Activated CD4-positive, alpha-beta T cell treated with anti-CD3 and anti-CD28 coated beads for 1 hour (primary cell): ENCODE measurements at places on chromosomes 2 and 18.

DNA sequence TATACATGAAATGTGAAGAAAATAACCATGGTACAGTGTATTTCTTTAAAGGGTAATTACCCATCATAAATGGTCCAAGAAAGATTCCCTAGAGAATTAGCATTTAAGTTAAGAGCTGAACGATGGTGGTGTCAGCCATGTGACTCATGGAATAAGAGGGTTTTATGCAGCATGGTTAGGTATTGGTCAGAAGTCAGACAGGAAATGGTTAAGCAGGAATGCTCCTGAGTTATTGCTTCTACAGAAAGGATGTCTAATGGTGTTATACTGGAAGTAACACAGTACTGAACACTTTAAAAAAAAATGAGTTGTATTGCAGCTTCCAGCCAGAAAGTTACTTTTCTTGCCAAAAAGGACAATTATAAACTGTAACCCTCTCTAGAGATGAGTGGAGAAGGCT, 72.7 kb upstream of the UBE2E3 start:
- no peak for DNase-seq

DNA sequence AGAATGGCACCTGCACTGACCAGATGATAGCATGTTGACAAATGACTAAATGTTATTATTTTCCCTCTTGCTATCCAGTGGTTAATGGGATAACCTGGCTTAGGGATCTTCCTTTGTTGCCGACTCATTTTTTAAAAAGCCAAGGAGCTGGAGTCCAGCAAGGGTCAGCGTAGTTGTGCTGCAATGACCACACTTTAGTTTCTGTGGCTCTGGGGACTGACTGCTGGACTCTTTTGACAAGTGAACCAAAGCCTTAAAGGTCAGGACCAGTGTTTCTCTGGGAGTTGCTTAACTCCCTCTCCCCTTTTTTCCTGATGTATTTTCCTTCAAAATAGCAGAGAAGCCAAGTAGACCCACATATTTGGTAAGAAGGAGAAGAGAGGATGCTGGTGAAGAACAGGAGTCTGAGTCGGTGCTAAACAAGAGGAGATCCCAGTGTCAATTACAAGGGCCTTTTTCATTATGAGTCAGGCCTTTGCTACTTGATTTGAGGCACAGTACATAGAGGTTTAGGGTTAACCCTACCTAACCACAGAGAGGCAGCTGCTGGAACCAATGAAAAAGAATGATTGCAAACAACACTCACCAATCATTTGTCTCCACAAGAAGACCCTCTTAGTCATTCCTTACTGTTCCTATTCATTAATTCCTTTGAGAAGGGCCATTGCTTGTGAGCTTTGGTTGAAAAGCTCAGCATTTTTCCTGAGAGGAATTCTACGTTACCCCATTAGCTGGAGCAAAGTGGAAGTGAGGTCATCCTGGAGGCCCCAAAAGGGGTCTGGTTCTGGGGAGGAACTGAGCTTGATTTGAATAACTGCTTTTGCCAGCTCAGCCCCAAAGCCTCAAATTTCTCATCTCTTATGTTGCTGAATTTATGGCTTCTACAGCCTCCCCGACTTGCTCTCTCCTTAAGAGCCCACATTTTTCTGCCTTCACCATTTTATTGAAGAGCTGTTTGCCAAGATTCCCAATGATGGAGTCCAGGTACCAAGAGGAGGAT, 137.6 kb upstream of the HNMT start:
- no peak for DNase-seq

DNA sequence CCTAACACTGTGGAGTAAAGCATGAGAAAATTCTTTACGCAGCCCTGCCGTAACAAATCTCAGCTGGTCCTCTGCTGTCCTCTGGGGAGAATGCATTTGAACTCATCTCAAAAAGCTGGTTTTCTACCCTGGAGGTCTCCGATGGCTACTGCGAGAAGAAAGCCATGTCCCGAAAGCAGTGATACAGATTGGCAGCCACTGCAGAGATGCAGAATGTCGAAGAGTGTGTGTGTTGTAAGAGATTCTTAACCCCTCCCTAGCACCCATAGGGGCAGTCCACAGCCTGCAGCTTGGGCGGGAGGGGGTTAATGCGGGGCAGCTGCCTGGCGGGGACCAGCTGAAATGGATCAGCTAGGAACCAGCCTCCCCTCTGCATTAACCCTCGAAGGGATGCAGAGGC, 235.9 kb downstream of the ZNF516 start:
- no peak for DNase-seq

DNA sequence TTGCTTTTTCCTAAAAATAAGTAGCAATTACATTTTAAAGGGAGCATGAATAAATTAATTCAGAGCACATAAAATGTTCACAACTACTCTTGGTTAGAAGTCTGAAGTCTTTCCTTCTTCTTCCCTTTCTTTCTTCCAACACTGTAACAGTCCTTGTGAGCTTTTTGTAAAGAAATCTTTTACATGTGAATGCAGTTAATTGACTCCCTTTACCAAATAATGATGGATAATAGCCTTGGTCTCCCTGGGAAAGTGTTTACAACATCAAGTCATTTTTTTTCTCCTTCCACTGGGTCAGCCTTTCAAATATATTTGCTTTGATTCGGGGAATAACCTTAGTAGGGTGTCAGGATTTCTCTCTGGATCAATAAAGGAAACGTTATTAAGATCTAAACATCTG, 39.1 kb downstream of the CALCRL start:
- no peak for DNase-seq

DNA sequence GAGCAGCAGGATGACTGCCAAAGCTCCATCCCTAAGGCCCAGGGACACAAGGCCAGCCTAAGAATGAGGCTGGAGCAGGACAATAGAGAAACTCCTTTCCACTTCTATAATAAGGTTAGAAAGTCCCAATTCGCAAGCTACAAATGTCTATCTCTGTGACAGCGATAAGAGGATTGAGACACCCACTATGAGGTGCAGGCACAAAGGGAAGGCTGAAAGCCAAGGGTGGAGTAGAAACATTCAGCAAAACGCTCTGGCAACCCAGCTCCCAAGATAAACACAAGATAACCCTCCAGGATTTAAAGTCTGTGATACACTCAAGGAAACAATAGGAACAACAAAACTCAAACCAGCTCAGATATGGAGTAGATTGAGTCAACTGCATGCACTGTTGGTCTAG, 418.0 kb upstream of the UBE2E3 start:
- DNase-seq, result no peak
